ENCODE measurements at places on chromosomes 4 and X.

DNA sequence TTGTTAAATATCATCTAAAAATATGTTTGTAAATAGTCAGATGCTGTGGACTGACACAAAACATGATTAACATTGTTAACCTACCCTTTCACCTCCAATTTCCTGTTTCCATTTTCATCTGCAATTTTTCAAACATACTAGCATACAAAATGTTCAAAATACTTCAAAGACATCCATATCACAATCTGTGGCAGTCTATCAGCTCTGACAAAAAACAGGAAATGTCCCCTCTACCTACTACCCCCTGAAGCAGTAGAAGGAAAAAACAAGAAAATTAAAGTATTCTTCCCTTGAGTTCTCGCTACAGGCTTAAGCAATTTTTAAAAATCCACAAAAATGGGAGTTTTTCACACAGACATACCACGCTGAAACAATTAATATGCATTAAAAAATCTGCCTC, 108.2 kb upstream of the MCF2 start:
- DNase-seq = no peak

GRCh38 chr4:2721586-2721985, 34.5 kb downstream of the TNIP2 start:
- DNase-seq = no peak

GRCh38 chrX:97210501-97210900, 326.8 kb downstream of the RPA4 start:
- no peak for DNase-seq

DNA sequence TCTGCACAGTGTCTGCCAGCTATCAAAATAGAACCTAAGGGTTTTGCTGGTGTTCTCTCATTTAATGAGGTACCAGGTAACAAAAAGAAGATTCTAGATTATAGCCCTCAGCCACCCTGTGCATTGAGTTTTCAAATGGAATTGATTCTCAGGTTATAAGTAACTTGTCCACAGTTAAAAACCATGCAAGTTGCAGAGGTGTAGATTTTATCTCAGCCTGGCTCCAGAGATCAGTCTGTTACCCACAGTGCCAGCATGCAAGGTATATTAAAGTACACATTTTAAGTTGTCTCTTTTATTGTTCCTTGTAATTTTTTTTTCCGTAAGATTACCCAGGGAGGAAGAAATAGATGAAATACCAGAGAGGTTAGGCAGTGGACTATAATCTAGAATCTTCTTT, 59.7 kb downstream of the RAPGEF2 start:
- no peak for DNase-seq

DNA sequence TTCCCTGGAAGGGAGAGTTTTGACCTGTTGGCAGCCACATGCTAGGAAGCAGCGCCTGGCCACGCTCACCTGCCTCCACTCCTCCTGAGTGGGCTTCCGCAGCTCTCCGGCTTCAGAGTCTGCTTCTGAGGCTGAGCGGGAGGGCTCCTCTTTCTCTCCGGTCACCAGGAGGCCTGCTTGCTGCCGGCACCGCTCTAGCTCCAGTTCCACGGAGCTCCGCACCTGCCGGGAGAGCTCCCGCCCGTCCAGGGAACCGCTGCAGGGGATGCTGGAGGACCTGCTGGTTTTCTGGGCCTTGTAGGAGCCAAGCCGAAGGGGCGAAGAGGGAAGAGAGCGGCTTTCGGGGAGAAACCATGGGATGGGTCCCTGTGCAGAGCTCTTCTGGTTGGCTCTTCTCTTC, 26.0 kb downstream of the PPEF2 start:
- DNase-seq = no peak

GRCh38 chr4:78484574-78484973, 67.0 kb upstream of the ANXA3 start:
- DNase-seq = no peak

DNA sequence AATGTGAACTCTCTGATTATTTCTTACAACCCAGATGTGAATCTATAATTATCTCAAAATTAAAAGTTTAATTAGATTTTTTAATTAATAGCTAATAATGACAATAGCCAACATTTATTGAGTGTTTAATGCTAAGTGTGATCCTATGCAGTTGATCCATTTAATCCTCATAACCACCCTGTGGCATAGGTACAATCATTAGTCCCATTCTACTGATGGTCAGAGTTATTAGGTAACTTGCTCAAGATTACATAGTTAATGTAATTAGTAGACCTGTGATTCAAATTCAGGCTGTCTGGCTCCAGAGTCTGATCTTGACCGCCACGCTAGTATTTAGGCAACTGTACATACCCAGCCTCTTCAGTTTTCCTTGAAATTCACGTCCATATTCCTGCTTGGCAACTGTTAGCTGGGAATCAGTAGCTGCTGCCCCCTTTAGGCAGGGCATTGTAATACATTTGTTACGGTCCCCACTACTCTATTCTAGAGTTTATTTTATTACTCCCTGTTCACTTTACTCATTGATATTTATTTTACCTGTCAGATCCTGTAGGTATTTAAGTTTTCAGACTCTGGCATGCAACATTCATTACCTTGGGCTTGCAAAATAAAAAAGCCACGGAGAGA, 20.6 kb upstream of the TEC start:
- DNase-seq = no peak

DNA sequence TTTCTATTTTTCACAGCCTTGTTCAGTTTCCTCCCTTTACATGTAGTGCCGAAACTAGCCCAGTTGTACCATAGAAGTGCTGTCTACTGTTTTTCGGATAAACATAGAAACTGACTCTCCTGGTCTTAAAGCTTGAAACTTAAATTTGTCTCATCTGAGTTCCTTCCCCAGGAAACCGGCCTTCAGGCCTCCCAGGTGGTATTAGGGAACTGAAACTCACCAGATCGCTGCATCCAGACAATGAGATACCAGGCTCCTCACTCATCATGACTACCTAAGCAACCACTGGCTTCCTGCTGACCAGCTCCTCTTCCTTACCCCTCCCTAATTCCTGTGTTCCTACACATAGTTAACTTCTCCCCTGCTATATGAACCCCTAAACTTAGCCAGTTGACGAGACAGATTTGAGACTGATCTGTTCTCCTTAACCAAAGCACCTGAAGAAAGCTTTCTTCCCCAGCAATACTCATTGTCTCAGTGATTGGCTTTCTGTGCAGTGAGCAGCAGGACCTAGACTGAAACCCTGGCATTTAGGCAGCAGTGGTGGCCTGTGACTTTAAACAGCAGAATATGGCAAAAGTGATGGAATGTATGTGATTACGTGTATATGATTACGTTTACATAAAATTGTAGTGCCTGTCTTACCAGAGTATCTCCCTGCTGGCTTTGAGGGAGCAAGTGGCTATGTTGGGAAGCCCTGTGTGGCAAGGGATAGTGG, 959.1 kb upstream of the LCORL start:
- peak; percentile 19 for DNase-seq

- DNase-seq = no peak
Observed at GRCh38 chrX:21881881-21882574, 26.2 kb downstream of the YY2 start.

GRCh38 chrX:16586377-16587112, 63.4 kb upstream of the S100G start:
- DNase-seq = no peak

DNA sequence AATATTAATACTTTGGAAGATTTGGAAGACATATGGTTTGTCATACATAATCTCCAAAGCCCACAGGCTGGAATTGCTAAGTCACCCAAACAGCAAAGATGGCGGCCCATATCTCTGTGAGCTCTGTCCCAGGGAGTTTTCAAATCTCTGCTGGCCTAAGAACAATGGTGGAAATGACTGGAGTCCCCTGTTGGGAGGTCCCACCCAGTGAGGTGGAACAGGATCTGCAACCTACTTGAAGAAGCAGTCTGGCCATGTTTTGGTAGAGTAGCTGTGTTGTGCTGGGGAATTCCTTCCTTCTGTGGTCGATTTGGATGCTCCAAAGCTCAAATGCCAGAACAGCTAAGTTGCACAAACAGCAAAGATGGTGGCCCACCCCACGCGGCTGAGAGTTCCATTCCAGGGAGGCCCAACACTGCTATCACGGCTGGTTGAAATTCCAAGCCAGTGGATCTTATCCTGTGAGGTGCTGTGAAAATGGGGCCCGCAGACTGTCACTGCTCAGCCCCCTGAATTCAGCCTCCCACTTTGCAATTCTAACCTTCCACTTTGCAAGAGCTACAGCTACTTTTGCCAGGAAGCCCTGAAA, 3.2 kb upstream of the UGT2B7 start:
- DNase-seq = no peak

DNA sequence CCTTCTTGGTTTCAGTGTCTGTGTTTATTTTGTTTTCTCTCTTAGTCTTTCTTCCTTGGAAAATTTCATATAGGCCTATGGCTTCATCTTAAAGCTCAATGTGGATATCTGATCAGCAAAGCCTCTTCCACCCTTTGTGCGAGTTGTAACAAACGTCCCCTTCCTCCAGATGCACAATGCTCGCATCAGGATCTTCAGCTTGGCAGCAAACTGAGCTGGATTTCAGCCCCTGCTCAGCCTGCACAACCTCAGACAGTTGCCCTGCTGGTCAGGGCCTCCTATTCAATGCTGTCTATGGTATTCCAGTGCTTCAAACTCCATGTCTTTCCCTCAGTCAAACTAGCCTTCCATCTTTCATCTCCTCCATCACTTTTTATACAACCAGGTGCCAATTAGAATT, 309.4 kb downstream of the ARHGAP24 start:
- no peak for DNase-seq

- DNase-seq = no peak
Observed at GRCh38 chrX:118847676-118848075, 24.1 kb downstream of the ZCCHC12 start.

- DNase-seq = no peak
Observed at GRCh38 chr4:107951551-107951950, 20.2 kb downstream of the CYP2U1 start.

- DNase-seq = no peak
Observed at GRCh38 chr4:61380865-61381264, 180.7 kb downstream of the ADGRL3 start.

GRCh38 chrX:150610446-150610845, 42.0 kb downstream of the MTM1 start:
- no peak for DNase-seq

- DNase-seq = no peak
Observed at GRCh38 chrX:31329298-31329697, 257.5 kb upstream of the FTHL17 start.
